ENCODE measurements at places on chromosomes 6 and 20. TPM values are rescaled to one million over a fixed set of nuclear protein-coding genes. Genes with fewer than 3 reads are reported as not detected.

OR2B6 gene
- not detected for total RNA-seq

LINC00237 gene
- total RNA-seq = not detected

RHAG gene
- not detected for total RNA-seq

KHDC1 gene
- 0.69 TPM for total RNA-seq

CST1 gene
- total RNA-seq = not detected

FYN gene
- total RNA-seq = 531 TPM

GHRH gene
- total RNA-seq = not detected

HLA-DMB gene
- total RNA-seq = 23.5 TPM

PGC gene
- not detected for total RNA-seq

MEI4 gene
- total RNA-seq = 0.14 TPM

GZF1 gene
- 11.1 TPM for total RNA-seq

DNA sequence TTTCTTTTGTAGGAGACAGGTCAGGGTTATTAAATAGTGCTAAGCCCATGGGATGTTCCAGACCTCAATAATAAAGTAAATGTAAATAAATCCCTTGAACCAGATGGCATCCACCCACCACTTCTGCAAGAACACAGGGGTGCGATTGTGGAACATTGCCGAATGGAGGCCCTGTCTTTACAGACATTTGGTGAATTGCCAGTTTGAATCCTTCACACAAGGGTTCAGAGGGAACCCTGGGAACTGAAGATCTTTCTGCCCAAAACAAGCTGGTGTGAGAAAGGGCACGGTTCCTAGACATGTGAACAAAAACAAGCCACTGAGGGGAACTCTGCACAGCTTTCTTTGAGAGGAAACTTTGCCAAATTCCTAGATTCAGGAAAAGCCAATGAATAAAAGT lies 30.2 kb upstream of the RNF8 start:
- no peak for DNase-seq

DNA sequence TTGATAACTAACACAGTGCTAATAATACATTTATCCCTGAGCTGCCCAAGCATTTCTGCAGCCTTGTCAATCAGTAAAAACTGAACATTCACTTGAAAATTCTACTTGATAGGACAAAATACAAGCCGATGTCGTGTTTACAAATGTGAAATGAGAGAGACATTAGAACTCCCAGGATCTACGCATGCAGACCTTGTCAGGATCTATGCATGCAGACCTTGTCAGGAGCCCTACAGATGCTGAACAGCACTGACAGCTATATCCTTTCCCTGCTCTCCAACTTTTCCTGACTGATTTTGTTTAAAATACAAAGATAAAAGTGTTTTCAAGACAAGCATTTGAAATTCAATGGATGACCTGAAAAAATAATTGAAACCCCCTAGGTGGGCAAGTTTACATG lies 28.9 kb downstream of the INSM1 start:
- DNase-seq = no peak

DNA sequence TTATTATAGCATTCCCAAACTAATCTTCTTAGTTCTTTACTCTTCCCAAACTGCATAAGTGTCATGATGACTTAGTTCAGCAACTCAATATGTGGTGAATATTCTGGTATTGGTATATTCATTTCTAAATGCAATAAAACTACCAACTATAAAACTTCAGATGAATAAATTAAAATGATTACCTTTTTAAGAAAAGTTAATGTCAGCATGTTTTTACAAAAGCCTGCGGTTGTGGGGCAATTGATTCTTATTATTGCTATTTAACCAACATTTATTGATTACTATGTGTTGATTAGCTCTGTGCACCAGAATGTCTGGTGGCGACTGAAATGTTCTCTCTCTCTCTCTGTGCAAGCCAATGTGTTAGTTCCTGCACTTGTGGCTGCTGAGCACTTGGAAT lies 5.0 kb upstream of the SLC22A3 start:
- no peak for DNase-seq

DNA sequence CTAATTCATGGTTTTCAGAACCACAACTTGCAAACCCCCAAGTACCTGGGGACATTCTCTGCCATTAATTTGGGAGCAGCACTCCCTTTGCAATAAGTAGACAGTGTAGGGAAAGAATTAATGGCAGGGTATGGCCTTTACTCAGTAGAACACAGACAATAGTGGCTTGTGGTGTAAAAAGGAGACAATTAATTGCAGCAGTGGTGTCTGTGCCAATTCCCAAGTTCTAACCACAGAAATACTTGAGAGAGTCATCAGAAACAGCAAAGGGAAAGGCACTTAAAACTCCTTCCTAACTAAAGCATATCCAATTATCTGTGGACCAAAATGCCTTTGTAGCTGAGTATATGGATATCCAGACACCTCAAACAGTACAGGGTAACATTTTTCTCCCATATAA lies 257.6 kb upstream of the POU3F2 start:
- DNase-seq = no peak

DNA sequence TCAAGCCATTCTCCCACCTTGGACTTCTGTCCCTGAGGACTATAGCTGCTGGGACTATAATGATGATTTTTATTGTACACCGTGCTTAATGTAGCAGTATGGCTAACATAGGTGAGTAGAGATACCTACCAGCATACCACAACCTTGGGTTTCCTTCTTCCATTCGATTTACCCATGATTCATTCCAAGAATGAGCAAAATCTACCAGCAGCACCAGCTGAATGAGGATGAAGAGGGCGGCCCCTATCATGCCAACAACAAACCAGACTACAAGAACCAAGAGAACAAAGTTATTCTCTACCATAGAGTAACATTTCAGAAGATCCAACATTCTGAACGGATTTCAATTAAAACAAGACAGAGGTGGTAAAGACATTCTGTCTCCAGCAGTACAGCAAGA lies 12.1 kb downstream of the SERINC3 start:
- DNase-seq = no peak

- DNase-seq = no peak
These were observed 301.1 kb downstream of the EYA4 start for GRCh38 chr6:133542056-133542821.

GRCh38 chr6:25874822-25875562 lies 949 bp upstream of the SLC17A3 start:
- DNase-seq = no peak

DNA sequence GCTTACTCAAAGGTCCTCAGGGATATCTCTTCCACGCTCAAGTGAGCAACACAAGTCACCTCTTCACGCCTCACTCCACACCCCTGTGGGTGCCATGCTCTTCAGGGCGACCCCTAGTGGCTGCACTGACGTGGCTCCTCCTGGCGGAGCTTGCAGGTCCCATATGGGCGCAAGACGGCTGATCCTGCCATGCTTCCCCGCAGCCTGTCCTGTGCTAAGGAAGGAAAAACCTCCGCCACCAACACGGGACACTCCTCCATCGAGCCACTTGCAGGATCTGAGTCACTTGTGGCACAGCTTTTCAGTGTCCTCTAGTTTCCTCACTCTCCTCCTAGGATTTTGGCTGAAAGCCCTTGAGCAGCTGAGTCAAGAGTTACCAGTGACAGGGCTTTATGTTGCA lies 90.7 kb downstream of the KHDC1L start:
- DNase-seq = no peak

DNA sequence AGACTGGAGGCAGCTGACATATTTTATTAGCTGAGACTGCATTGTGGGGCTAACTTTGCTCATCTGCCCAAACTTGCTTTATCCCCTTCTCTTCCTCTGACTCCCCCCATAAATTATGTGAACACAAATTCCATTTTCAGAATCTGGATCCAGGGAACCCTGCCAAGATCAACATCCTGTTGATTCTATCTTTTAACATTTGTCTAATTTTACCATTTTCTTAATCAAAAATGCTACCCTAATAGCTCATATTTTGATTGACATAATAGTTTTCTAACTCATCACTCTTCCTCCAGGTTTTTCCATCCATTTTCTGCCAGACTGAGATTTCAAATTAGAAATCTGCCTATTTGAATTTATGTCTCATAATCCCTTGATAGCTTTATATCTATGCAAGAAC lies 184.7 kb upstream of the PRSS16 start:
- DNase-seq = no peak

DNA sequence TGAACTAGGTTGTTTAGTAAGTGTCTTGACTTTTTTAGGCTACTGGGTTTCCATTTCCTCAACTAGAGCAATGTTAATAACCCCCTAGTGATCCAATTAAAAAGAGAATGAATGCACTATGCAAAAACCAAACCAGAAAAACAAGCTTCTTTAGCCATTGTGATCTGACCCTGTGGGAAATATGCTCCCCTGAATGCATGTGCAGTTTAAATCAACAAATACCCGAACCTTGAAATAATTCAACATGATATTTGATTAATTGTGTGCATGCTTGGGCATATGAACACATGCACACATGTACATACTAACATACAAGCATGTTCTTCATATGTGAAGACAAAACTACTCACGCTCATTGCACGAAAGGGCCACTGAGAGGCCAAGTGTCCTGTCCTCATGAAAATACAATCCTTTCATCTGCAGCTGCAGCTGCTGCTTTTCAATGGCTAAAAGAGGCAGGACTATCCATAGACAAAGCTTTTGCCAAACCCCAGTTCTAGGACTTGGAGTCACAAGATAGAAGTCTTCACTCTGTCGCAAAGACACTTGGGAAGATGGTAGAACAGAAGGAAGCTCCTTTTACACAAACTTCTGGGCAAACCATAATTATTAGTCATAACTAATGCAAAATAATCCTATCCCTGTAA lies 207.1 kb upstream of the POU3F2 start:
- DNase-seq = no peak

DNA sequence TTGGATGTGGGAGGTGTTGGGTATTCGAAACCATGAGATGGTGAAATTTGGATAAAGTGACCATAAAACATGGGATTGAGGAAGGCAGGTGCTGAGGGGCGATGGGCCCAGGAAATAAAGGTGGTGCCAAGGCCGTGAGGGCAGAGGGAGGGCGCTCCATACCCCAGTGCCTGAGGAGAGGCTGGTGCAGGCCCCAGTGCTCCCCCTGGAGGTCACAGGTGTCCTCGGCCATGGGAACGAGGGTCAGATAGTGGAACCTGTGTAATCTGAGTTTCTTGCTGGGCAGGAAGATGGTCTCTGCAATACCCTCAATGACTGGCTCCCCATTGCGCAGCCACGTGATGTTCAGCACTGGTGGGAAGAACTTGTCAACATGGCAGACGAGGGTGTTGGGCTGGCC lies 16.2 kb downstream of the HLA-DPB1 start:
- no peak for DNase-seq

DNA sequence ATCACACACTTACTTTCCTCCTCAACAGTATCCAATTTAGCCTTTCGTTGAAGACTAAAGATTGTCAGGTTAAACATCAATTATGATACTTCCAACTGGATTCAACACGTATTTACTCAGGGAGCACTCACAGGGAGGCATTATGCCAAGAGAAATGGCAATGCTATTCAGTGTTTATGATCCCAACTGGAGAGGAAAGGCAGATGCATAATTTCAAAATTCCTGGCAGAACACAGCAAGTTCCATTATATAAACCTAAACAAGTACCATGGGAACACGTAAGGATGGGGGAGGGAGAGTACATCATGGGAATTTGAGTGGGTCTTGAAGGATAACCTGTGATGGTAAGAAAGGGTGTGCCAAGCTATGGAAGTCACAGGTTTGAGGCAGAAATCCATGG lies 112.7 kb downstream of the ISM1 start:
- no peak for DNase-seq

GRCh38 chr6:144543006-144543871 lies 258.1 kb downstream of the UTRN start:
- DNase-seq = no peak

DNA sequence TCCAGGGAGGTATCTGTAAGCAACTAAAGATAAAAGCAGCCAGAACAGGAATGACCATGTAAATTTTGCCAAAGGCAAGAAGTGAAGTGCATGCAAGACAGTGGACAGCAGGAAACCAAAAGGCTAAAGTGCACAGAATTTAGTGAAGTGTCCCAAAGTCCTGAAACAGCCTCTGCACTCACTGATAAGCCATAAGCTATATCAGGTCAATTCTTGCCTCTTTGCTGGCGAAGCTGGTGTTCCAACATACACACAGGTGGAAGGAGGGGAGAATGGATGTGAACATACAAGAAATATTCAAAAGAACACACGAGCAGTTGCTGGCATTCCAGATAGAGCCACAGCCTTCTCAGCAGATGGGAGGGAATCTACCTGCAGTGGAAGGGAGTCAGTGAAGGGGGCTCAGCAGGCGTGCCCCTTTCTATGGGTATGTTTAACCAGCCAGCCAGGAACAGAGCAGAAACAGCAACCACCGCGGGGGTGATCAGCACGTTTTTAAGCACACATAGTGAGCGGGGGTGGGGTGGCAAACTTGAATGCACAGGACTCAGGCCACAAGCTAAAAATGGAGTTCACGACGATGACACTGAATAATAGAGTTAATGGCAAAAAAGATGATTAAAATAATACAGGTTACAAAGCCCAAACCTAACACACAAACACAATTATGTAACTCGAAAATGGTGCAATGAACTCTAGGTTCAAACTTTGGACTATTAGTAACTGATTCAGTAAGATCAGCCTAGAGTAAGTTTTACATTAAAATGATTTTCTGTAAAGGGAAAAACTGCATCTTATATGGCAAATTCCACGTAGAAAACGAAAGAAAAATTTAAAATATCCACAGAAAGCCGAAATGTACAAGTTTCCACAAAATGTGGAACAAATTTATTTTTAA lies 1.2 kb downstream of the ECI2 start:
- no peak for DNase-seq

DNA sequence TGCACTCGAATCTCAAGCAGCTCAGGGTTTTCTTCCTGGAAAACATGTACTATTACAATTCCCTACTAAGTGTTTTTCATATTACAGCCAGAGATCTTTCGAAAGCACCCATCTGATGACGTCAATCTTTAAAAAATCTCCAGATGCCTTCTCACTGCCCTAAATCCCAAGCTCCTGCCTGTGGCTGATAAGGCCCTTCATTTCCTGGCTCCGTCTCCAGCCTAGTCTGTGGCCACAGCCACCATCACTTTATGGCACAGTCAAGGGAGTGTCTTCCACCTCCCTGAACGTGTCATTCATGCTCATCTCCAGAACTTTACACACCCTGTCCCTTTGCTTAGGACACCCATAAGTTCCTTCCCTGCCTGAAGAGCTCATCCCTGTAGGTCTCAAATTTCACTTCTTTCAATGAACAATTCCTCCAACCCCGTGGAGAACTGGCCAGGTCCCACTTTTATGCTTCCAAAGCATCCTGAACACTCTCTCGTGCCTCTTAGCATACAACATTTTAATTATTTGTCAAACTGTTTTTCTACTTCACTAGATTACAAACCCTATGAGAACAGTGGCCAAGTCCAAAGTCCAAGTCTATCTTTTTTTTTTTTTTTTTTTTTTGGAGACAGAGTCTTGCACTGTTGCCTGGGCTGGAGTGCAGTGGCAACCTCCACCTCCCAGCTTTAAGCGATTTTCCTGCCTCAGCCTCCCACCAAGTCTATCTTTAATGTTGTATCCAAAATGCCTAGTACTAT lies 106.1 kb upstream of the AGPAT4 start:
- no peak for DNase-seq

- DNase-seq = no peak
These were observed 466.5 kb upstream of the GJE1 start for GRCh38 chr6:141666187-141666586.

GRCh38 chr20:31566658-31567379 lies 38.3 kb upstream of the ID1 start:
- no peak for DNase-seq

GRCh38 chr6:54426995-54427394 lies 118.8 kb downstream of the TINAG start:
- DNase-seq = no peak
